ENCODE measurements at places on chromosomes 2 and 18. TPM values are rescaled to one million over a fixed set of nuclear protein-coding genes. Genes with fewer than 3 reads are reported as not detected.
A peak's percentile ranks its signal among the peaks of the same experiment; 100 is the strongest.

GRCh38 chr2:131125195-131125757, 20.1 kb downstream of the PLEKHB2 start:
- H3K36me3 ChIP-seq: no peaks in the 10 kb centered on the region
- DNase-seq: no peak
- H3K27ac ChIP-seq: no peak overlapping the region
- H3K4me3 ChIP-seq: no peak overlapping the region

DNA sequence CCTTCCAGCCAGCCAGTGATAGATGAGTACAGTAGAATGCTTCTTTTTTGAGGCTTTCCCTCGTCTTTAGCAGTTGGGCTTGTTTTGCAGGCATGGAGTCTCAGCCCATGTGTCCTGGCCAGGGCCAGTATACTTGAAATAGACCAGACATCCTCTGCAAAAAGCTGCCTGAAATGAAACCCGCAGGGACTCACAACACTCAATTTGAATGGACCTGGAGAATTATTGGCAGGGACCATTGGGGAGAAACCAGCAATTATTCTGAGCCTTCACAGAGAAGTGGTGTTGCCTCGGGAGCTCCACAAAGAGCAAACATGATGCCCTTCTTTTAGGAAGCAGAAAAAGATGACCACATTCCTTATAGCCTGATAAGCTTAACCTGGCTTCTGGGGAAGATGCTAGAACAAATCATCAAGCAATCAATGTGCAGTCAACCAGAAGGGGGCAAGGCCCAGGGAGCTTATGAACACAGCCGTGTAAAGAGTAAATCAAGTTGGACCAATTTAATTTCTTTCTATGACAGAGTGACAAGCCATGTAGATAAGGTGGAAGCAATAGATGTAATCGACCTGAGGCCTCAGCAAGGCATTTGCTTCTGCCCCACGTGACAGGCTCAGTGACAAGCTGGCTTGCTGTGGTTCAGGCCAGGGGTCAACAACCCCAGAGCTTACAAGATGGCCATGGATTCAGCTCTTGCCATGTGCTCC, 42.1 kb downstream of the BOD1L2 start:
- no peaks in the 10 kb centered on the region for H3K4me1 ChIP-seq
- no peak for DNase-seq
- no peak overlapping the region for H3K4me3 ChIP-seq
- H3K36me3 ChIP-seq: no peaks in the 10 kb centered on the region
- no peak overlapping the region for H3K27ac ChIP-seq

POTEJ gene
- not detected for total RNA-seq

GRCh38 chr2:155747531-155747930, 585.0 kb downstream of the NR4A2 start:
- no peak for DNase-seq
- no peak overlapping the region for H3K27ac ChIP-seq
- no peaks in the 10 kb centered on the region for H3K4me1 ChIP-seq
- no peaks in the 10 kb centered on the region for H3K36me3 ChIP-seq

GPR155 gene
- total RNA-seq: 4.9 TPM

- H3K27ac ChIP-seq: no peak overlapping the region
- H3K4me1 ChIP-seq: no peaks in the 10 kb centered on the region
- no peak overlapping the region for H3K4me3 ChIP-seq
- H3K36me3 ChIP-seq: no peaks in the 10 kb centered on the region
- no peaks in the 10 kb centered on the region for H3K27me3 ChIP-seq
- DNase-seq: no peak
Observed at GRCh38 chr2:150125708-150126107, 361.8 kb downstream of the RND3 start.

GRCh38 chr2:17539611-17540092, 844 bp upstream of the VSNL1 start:
- H3K36me3 ChIP-seq: no peaks in the 10 kb centered on the region
- H3K27ac ChIP-seq: no peak overlapping the region
- peaks cover 7% of the 10 kb centered on the region for H3K4me1 ChIP-seq
- DNase-seq: peak; percentile 24

- no peak overlapping the region for H3K4me3 ChIP-seq
- no peaks in the 10 kb centered on the region for H3K4me1 ChIP-seq
- DNase-seq: no peak
- no peaks in the 10 kb centered on the region for H3K27me3 ChIP-seq
Observed at GRCh38 chr2:112750560-112750843, 13.9 kb downstream of the CKAP2L start.

EHD3 gene
- total RNA-seq: 5.1 TPM

DNA sequence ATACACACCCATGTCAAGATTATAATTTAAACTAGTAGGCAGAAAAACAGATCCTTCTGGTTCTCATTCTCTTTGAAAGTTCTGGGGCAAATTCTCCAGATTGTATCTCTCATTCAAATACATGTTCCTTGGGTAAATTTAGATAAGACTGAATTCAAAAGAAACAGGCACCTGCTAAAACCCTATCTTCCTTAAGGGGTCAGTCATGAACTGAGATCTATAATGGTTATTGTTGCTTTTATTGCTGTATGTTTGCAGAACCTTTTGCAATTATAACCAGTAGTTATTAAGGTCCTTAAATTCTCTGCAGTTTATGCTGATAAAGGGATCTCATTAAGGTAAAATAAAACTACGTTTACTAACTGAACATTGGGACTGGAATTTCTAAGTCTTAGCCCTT, 83.5 kb downstream of the MYO5B start:
- no peaks in the 10 kb centered on the region for H3K27me3 ChIP-seq
- H3K4me3 ChIP-seq: no peak overlapping the region

CD8B2 gene
- total RNA-seq: not detected

DNA sequence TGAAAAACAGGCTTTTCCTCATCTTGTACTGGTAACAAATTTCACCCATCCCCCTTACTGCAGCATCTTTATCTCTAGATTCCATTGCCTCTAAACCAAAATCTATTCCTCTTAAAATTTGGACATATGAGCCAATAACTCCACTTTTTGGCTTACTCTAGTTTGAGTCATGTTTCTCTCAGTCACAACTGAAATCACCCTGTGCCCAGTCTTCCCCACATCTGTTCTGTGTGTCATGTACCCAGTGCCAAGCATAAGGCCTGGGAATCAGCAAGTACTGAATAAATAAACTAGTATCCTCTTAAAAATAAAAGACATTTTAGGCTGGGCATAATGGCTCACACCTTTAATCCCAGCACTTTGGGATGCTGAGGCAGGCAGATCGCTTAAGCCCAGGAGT, 20.8 kb upstream of the CHN1 start:
- no peaks in the 10 kb centered on the region for H3K4me1 ChIP-seq
- H3K4me3 ChIP-seq: no peak overlapping the region
- H3K36me3 ChIP-seq: no peaks in the 10 kb centered on the region
- no peak overlapping the region for H3K27ac ChIP-seq

DNA sequence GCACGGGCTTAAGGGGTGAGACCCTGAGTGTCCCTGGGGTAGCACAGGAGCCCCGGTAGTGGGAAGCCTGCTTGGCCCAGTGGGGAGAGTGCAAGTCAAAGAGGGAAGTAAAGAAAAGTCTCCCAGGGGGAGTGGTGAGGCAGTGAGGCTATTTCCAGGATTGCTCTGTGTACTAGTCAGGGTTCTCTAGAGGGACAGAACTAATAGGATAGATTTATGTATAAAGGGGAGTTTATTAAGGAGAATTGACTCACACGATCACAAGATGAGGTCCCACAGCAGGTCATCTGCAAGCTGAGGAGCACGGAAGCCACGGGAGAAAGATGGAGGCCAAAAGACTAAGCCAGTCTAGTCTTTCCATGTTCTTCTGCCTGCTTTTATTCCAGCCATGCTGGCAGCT, 45.5 kb downstream of the CMPK2 start:
- DNase-seq: no peak
- H3K36me3 ChIP-seq: no peaks in the 10 kb centered on the region
- no peak overlapping the region for H3K4me3 ChIP-seq
- H3K4me1 ChIP-seq: no peaks in the 10 kb centered on the region

DNA sequence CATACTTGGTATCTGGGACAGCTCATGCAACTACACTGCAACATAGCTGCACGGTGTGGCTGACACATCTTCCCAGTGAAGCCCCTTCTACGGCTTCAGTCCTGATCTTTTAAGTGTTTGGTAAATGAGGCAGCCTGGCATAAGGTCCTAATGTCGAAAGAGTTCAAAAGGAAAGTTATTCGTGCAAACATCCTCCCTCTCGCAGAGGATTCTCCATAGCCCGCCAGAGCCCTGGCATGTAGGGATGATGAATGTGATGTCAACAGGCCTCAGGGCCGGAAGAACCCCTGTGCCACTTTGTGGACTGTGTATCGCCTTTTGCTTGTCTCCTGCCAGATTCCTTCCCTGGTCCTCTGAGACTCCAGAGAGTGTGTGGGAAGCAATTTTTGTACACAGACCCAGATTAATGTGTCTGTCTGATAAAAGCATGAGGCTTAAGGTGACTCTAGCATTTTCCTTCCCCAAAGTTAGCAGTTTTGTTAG, 88.5 kb downstream of the SOCS6 start:
- no peak for DNase-seq
- no peaks in the 10 kb centered on the region for H3K4me1 ChIP-seq
- no peaks in the 10 kb centered on the region for H3K36me3 ChIP-seq
- no peak overlapping the region for H3K4me3 ChIP-seq
- no peak overlapping the region for H3K27ac ChIP-seq

GRCh38 chr2:135190799-135191198, 138.7 kb downstream of the RAB3GAP1 start:
- no peaks in the 10 kb centered on the region for H3K36me3 ChIP-seq
- H3K27me3 ChIP-seq: no peaks in the 10 kb centered on the region
- no peak overlapping the region for H3K4me3 ChIP-seq
- no peak for DNase-seq
- H3K4me1 ChIP-seq: no peaks in the 10 kb centered on the region

CCDC88A gene
- 128 TPM for total RNA-seq

GRCh38 chr2:144629935-144630334, 110.0 kb upstream of the ZEB2 start:
- no peak overlapping the region for H3K4me3 ChIP-seq
- H3K27ac ChIP-seq: no peak overlapping the region
- DNase-seq: no peak
- peaks cover 3% of the 10 kb centered on the region for H3K4me1 ChIP-seq
- H3K27me3 ChIP-seq: no peaks in the 10 kb centered on the region

GRCh38 chr2:106800976-106801655, 84.9 kb downstream of the ST6GAL2 start:
- H3K27ac ChIP-seq: no peak overlapping the region
- H3K4me1 ChIP-seq: no peaks in the 10 kb centered on the region
- no peak for DNase-seq
- no peak overlapping the region for H3K4me3 ChIP-seq

GRCh38 chr2:42788882-42789281, 3.5 kb downstream of the HAAO start:
- no peaks in the 10 kb centered on the region for H3K36me3 ChIP-seq
- H3K4me1 ChIP-seq: peaks cover 20% of the 10 kb centered on the region
- H3K4me3 ChIP-seq: no peak overlapping the region
- no peak for DNase-seq
- H3K27me3 ChIP-seq: no peaks in the 10 kb centered on the region
- no peak overlapping the region for H3K27ac ChIP-seq

DNA sequence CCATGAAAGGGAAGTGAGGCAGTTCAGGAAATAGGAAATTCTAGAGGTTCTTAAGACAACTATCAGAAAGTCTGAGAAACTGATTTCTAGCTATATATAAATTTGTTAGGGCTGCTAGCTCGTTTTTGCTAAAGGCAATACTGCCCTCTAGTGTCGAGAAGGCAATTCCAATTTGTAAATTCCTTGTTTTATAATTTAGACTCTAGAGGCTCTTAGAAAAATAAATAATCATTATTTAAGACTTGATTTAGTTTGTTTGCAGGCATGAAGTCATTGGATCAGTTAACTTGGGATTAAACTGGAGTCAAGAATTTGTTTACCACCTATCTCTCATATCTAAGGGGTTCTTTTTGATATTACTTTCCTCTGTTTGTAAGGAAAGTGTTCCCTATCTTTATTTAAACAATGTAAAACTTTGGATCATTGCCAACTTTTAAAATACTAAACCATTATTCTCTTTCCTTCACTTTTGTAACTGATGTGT, 66.2 kb downstream of the ACVR2A start:
- H3K4me3 ChIP-seq: no peak overlapping the region
- peaks cover 14% of the 10 kb centered on the region for H3K4me1 ChIP-seq
- no peak overlapping the region for H3K27ac ChIP-seq
- no peaks in the 10 kb centered on the region for H3K27me3 ChIP-seq
- DNase-seq: no peak

CERKL gene
- total RNA-seq: not detected

PMAIP1 gene
- total RNA-seq: 4.9 TPM

IDH1 gene
- 148 TPM for total RNA-seq

CD28 gene
- total RNA-seq: under 0.01 TPM

DNA sequence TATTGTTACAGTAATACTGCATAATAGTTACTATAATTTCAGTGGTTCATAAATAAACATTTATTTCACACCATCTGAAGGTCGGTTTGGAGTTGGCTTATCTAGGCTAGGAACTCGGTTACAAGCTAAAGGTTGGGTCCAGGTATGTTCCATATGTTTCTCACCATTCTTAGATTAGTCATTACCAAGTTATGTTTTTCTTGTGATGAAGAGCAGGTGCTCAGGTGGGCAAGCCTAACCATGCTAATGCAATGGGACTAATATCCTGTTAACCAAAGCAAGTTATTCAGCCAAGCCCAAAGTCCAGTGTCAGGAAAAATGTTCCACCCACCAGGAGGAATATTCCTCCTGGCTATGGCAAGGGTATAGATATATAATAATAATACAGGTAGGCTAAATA, 93.2 kb downstream of the CPO start:
- DNase-seq: no peak

GRCh38 chr18:21056545-21056944, 55.1 kb downstream of the ROCK1 start:
- no peak overlapping the region for H3K27ac ChIP-seq
- H3K4me1 ChIP-seq: peaks cover 23% of the 10 kb centered on the region
- H3K36me3 ChIP-seq: no peaks in the 10 kb centered on the region
- H3K4me3 ChIP-seq: no peak overlapping the region

- H3K4me1 ChIP-seq: no peaks in the 10 kb centered on the region
- no peaks in the 10 kb centered on the region for H3K27me3 ChIP-seq
- no peak overlapping the region for H3K4me3 ChIP-seq
Observed at GRCh38 chr2:185745864-185746859, 7.6 kb downstream of the FSIP2 start.

MAL gene
- 5.0 TPM for total RNA-seq

CYP26B1 gene
- 4.5 TPM for total RNA-seq

All from upper lobe of left lung (tissue), 6 donors.